ENCODE measurements at places on chromosomes 6 and 20. TPM values are rescaled to one million over a fixed set of nuclear protein-coding genes. Genes with fewer than 3 reads are reported as not detected.

GRCh38 chr6:83854001-83854501 is 891 bp downstream of the RIPPLY2 start:
- no peak for ATAC-seq

- ATAC-seq, result no peak
Measured at GRCh38 chr6:43846556-43846955, 76.5 kb downstream of the VEGFA start.

SF3B5 gene
- 118 TPM for total RNA-seq

DNA sequence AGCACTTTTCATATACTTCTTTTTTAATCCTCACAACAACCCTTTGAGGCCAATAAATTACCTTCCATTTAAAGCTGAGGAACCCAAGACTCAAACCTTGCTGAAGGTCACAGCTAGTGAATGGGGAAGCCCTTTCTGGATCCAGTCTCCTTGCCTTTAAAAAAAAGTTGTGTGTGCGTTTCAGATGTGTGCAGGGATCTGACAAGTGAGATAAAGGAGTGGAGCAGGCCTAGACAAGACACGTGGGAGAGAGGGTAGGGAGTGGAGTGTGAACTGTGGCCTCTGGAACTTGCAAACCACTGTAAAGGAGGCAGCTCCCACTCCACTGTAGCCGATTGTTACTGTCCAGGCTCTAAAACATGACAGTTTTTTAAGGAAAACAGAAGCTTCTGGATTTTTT is 1.9 kb downstream of the KLHL32 start:
- no peak for ATAC-seq

FLRT3 gene
- total RNA-seq, result 0.96 TPM
